NB4 (cell line): ENCODE measurements at places on chromosomes 7 and 10.
A peak's percentile ranks its signal among the peaks of the same experiment; 100 is the strongest.

GRCh38 chr10:128081720-128082119 lies 44.5 kb downstream of the MKI67 start:
- no peak for DNase-seq

DNA sequence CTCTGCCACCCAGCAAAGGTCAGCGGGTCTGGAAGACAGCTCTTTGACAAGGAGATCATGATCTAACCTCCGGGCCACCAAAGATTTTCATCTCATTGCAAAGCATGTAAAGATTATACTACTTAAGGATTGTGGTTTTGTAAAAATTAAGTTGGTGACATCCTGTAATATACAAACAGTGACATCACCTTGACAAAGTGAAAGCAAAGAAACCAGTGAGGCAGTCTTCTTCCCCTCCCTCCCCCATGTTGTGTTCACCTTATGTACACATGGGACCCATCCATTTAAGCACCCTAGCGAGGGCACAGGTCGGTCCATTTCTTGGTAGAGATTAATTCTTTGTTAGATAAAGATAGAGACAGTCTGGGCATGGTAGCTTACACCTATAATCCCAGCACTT lies 3.9 kb downstream of the MDH2 start:
- no peak for DNase-seq

GRCh38 chr10:7036951-7037350 lies 373.9 kb downstream of the SFMBT2 start:
- DNase-seq: no peak

DNA sequence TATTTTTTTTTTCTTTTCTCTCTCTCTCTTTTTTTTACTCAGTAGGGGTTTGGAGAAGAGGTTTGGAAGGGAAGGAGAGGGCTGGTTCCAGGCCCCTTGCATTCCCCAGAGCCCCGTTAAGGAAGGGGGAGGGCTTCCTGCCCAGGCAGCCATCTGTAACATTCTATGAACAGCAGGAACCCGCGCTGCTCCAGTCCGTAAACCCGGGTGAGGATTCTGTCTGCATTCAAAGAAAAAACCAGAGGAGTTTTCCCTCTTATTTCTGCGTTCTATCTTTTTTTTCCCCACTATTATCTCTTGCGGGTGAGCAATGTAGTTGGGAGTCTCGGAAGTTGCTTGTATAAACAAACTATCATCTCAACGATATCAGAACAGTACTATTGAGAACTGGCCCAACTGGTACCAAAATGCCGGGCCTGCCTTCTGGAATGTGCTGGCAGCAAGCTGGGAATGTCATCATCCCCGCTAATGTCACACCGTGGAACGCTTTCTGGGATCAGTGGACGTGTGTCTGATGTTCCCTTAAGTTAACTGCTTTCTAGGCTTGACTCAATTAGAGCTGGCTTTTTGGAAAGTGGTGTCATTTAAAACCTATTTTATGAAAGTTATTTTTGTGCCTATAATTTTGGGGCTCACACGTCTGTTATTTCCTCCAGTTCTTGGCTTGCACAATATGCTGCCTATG lies 153.1 kb upstream of the MEOX2 start:
- peak; percentile 78 for DNase-seq
